ENCODE measurements at places on chromosomes 12 and 14.

DNA sequence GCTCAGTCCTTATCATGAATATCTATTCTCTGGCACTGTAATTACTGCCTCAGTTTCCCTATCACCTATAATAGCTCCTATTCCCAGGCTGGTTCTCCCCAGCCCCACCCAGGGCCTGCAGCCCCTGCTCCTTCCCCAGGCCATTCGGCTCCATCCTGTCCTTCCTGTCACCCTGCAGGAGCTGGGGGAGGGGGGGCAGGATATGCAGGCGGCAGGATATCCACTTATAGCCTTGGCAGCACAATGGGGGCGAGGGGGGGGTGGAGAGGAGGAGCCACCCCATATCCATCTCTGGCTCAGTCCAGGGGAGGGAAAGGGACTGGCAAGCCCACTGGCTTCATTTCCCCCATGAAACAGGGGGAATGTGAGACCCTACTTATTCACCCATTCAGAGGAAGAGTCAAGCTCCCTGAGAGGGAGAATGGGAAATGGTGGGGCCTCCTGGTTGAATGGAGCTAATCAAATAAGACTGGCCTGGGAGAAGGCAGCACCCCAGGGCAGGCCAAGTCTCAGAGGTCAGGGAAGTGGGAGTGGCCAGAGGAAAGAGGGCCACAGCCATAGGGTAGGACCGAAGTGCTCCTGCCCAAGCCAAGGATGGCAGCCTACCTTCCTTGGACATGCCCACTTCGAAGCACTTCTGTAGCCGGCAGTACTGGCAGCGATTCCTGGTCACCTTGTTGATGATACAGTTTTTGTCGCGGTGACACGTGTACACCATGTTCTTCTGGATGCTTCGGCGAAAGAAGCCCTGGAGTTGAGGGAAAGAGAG lies 7.8 kb upstream of the ITGB7 start:
- no peak for DNase-seq

DNA sequence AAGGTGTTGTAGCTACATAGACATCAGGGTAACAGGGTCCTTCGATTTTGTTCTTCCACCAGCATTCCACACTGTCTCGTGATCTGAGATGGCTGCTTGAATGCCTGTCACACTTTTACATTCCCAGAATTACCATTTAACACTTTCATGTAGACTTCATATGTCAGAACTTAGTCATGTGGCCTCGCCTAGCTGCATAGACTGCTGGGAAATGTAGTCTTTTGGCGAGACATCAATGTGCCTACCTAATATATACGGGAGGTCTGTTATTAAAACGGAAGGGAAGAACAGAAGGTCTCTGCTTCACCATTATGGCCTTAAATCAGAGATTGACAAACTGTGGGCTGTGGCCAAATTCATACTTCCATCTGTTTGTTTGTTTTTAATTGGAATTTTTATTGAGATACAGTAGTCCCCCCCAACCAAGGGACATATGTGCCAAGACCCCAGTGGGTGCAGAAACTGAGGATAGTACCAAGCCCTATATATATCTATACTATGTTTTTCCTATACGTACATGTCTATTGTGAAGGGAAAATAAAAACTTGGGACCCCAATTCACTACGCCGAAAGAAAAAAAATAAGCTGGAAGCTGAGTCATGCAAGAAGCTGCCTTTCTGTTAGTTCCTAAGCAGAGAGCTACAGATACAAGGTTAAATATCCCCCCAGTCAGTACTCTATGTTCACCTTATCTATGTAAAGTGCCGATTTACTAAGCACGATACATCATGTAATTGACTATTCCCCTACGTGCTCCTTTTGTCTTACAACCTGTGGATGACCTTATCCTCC lies 11.3 kb upstream of the HRK start:
- DNase-seq = peak; percentile 16

DNA sequence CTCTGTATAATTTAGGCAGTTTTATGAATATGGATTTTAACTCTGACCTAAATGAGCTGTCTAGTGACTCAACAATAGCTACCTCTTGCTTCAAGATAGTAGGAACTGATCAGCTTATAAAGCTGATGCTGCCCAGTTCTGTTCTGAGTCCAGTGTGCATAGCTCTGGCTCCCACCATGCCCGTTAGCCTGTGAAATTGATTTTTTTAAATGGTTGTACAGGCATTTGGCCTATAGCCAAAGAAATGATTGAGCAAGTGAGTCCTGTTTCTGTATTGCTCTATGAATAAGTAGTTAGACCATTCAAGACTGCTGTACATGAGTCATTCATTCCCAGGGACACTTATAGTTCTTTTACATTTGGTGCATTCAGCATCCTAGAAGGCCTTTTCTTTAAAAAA lies 36.4 kb downstream of the SAMD4A start:
- peak; percentile 85 for DNase-seq

GRCh38 chr14:105414456-105415371 lies 4.9 kb upstream of the MTA1 start:
- DNase-seq = peak; percentile 61

DNA sequence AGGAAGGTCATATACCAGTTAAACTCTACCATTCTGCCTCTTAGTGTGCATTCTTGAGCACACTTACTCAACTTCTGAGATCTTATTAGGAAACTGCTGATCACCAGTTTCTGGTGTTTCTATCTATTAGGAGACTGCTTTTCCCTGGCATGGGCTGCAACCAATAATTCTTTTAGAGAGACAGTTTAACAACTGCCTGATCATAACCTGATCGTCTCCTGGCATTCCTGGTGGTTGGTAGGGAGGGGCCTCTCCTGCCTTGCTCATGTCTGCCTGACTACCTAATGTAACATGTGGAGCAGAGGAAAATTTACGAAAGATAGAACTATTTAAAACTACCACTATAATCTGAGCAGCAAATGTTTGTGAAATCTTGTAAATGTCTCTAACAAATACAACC lies 75.3 kb upstream of the MGAT4C start:
- no peak for DNase-seq

All from fibroblast of mammary gland (primary cell).